ENCODE measurements at places on chromosomes 7 and 10.

DNA sequence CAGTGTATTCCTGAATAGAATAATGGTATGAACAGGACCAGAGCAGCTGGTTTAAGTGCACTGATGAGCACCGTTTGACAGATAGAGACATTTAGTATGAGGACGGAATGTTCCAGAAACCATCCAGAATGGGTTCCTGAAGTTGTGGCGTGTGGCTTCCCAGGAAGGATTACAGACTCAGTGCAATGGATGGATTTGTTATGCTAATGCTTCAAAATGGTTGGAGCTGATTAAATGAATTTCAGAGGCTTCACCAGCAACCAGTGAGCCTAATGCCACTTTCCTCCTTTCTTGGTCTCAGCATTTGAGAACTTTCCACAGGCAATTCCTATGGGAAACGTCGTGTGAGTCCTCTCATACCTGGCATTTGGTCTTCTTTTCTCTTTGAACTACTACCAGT, 9.9 kb downstream of the GATA3 start:
- no peak for DNase-seq

DNA sequence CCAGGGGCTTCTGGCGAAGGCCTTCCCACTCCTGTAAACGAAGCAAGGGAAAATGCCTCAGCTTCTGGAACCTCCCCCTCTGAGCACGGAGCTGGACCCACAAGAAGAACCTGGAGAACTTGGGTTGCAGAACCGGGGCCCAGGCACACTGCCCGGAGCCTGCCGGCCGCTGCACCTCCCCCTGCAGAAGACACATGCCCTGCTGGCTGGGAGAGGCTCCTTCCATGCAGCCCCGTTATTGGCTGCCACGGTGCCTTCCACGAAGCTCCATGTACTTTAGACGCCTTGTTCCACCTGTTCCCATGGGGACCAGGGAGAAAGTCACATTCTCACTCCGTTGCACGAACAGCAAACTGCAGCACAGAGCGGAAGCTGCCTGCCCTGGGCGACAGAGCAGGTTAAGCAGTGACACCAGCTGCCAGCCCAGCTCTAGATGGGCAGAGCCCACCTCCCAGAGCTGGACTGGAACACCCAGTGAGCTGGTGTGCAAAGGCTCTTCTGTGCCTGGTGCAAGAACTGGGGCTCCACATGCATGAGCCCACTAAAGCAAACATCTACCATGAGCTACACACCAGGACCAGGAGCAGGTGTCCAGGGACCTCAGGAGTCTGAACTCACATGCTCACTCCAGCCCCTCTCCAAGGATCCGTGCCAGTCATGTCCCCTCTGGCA, 70.1 kb downstream of the TNS3 start:
- no peak for DNase-seq

DNA sequence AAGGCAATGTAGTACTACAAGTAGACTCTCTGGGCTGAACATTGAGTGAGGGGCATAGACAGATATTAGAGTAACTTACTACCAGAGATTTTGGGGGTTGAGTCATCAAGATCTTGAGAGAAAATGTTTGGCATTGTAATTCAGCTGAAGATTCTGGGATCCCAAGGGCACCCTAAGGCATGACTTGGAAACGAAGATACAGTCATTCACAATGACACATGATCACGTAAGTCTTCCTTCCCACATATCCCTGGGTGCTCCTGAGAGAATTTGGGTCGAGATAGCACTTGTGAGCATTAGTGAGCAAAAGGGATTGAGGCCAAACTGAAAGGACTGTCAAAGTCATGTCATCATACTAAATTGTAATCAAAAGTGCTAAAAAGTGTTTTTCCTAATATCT, 192.5 kb upstream of the PCLO start:
- no peak for DNase-seq

GRCh38 chr10:92363498-92363897, 72.5 kb downstream of the MARCHF5 start:
- DNase-seq = no peak

DNA sequence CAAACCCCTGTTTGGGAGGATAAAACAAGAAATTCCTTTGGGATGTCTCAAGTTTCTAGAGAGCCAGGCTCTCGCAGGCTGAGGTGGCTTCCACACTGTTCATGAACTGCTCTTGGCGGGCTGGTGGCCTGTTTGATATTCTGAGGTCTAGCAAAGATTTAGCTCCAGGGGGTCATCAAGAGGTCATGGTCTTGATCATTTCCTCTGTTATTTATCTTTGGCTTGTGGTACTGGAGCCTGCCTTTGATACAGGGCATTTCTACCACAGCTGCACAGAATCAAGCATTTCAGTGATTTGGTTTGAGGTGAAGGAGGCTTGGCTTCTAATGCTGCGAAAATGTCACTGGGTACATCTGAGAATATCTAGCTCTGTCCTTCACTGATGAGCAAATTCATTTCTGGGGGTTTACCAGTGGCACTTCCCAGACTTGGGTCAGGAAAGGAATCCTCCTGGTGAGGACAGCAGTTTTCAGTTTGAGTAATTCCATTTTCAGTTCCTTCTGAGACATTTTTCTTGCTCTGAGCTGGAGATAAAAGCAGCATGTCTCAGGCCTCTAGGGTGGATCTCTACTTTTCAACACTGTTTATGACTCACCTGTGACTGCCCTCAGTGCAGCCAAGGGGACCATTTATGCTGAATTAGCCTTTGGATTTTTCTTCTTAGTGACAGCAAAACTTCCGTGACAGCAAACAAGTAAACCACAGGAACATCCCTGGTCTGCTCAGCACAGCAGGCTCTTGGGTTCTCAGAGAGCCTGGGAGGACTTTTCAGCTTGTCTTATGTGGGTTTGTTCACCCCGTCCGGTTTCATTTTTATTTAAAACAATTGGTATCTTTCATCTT, 312.0 kb downstream of the RNLS start:
- no peak for DNase-seq

- no peak for DNase-seq
These were observed 32.8 kb upstream of the STRIP2 start for GRCh38 chr7:129401228-129401966.

DNA sequence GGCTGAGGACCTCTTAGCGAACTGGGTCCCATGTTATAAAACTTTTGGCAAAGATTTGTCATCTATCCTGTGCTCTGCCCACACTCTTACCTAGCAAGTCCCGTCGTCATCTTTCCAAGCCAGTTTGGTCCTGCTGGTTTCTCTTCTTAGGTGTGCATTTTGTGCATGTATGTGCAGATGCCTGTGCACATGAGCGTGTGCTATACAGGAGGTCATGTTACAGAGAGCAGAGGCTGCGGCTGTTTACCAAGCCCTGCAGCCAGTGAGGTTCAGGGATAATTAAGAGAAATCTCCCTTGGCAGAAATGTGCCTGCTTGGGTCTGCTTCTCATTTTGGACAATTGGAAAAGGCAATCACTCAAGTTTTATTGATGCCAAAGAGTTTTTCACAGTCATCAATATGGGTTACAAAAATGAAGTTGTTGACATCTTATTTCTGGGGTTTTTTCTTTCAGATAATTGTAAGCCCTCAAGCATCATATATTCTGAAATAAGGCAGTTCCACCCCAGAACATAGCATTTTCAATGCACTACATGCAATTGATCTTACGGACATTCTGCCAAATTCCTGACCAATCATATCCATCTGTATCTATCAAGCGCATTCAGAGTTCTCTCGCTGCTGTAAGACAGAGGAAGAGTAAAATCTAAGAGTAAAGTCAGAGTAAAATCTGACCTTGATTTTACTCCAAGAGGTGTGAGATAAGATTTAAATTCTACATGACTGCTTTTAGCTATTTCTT, 361.4 kb upstream of the ZNF32 start:
- no peak for DNase-seq

GRCh38 chr7:40611095-40611871, 476.5 kb downstream of the SUGCT start:
- no peak for DNase-seq

DNA sequence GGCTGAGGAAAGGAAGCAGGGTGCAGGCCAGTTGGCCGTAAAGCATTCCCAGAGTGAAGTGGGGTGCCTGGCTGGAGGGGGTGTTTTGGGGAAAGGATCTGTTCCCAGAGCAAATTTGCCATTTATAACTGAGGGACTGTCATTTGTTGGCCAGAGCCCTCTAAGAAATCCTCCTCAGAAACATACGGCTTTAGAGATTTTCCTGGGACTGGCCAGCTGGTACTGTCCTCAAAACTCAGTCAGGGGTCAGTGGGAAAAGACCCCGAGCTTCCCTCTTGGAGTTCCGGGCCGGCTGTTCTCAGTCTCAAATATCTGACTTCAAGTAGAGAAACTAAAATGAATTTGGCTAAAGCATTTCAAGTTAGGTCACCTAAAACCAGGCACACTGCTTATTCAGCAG, 55.9 kb downstream of the ETV1 start:
- no peak for DNase-seq

DNA sequence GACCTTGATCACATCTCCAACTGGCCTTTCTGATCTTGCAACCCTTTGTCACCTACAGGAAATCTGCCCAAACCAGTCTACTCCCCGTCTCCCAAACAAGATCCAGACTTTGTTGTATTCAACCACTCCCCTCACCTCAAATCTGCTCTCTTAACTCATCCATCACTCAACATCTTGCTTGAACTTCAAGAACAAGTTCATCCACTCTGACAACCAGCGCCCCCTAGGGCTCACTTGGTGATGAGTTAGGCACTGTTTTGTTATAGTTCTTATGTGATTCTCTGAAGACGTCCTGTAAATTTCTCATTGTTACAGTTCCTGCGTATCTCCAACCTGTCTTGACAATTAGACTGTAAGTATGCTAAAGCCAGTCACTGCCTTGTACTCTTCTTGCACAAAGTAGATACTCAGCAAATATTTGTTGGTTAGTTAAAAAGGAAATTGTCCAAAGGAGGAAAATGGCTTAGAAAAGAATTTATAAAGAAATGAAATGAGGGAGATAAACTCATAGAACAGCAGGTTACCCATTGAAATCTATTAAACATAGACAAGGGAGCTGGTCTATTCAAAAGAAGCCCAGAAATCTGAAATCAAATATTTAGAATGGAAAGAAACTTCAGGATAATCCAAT, 5.3 kb downstream of the FRMD4A start:
- DNase-seq = peak; percentile 44

- no peak for DNase-seq
These were observed 76.0 kb upstream of the CTTNBP2 start for GRCh38 chr7:117949232-117949631.

DNA sequence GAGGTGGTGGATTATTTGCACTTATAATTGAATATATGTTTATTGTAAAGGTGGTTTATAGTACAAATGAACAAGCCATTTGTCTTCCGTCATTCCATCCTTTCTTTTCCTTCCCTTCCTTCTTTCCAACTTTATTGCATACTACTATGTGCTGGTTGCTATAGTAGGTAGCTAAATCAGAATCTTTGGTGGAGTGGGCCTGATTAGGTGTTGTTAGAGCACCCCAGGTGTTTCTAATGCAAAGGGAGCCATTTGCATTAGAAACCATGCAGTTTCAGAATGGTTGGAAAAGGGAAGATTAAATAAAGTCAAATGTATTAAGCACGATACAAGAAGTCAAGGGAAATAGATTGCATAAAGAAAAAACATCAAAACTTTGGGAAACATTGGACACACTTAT, 88.8 kb upstream of the TRIL start:
- DNase-seq = no peak

DNA sequence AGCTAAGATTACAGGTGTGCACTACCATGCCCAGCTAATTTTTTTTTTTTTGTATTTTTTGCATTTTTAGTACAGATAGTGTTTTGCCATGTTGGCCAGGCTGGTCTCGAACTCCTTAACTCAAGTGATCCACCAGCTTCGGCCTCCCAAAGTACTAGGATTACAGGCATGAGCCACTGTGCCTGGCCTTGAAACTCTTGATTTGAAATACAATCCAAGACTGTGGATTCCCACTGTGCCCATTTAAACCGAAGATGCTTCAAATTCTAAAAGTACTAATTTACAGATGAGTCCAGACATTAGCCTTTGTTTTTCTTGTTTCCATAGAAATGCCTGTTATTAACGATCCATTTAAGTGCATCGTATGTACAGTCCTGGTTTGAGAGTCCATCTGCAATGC, 130.9 kb downstream of the CACNA2D1 start:
- DNase-seq = no peak

- no peak for DNase-seq
These were observed 20.0 kb downstream of the KIAA1549 start for GRCh38 chr7:138961159-138961558.

DNA sequence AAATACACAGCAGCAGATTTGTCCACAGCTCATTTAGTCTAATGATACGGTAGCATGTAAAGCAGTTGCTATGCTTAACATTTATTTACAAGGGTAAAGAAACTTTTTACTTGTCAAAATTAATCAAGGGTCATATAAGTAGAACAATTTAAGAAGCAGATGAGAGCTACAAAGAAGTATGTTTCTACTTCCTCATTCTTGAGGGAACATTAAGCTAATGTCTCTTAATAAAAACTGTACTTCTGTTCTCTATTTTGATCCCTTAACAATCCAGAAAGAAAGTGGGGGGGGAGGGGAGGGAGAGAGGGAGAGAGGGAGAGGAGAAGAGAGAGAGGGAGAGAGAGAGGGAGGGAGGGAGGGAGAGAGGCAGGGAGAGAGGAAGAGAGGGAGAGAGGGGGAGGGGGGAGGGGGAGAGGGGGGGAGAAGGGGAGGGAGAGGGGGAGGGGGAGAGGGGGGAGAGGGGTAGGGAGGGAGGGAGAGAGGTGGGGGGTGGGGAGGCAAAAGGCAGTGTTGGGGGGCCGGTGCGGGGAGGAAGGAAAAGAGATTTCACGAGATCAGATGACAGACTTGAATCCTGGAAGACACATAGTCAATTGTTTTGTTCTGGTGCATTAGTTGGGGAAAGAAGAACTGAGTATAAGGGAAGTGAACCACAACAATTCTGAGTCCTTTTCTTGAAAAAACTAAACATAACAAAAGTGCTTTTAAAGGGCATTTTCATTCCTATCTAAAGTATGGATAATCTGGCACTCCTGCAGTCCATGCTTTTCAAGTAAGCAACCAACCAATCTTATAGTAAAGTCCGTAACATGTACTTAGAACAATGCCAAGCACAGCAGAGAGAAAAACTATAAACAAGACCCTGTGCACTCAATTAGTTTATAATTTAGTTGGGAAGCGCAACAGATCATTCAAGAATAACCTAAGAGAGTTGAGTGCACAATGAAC, 128.0 kb downstream of the USP6NL start:
- DNase-seq = no peak

GRCh38 chr10:131753336-131753735, 147.5 kb upstream of the PPP2R2D start:
- no peak for DNase-seq

- DNase-seq = peak; percentile 46
These were observed 338.8 kb downstream of the ELMO1 start for GRCh38 chr7:37109843-37110242.

- DNase-seq = no peak
These were observed 39.2 kb downstream of the GNAT3 start for GRCh38 chr7:80472491-80473200.

GRCh38 chr10:94428766-94429707, 26.7 kb downstream of the TBC1D12 start:
- DNase-seq = no peak

- DNase-seq = peak; percentile 42
These were observed 63.7 kb downstream of the ARHGAP12 start for GRCh38 chr10:31864834-31865518.

GRCh38 chr10:74957285-74957961, 131.0 kb downstream of the KAT6B start:
- DNase-seq = no peak

- DNase-seq = peak; percentile 86
These were observed at the start of gene TBX20 for GRCh38 chr7:35253710-35254495. Gene TBX20, minus strand, starts transcription at chr7:35254100. Its CDS starts 480 bp downstream, at chr7:35253620.

- no peak for DNase-seq
These were observed 319.6 kb upstream of the SP8 start for GRCh38 chr7:21106296-21106732.
